Ascending aorta (tissue), 2 donors: ENCODE measurements at places on chromosomes 4 and X.

DNA sequence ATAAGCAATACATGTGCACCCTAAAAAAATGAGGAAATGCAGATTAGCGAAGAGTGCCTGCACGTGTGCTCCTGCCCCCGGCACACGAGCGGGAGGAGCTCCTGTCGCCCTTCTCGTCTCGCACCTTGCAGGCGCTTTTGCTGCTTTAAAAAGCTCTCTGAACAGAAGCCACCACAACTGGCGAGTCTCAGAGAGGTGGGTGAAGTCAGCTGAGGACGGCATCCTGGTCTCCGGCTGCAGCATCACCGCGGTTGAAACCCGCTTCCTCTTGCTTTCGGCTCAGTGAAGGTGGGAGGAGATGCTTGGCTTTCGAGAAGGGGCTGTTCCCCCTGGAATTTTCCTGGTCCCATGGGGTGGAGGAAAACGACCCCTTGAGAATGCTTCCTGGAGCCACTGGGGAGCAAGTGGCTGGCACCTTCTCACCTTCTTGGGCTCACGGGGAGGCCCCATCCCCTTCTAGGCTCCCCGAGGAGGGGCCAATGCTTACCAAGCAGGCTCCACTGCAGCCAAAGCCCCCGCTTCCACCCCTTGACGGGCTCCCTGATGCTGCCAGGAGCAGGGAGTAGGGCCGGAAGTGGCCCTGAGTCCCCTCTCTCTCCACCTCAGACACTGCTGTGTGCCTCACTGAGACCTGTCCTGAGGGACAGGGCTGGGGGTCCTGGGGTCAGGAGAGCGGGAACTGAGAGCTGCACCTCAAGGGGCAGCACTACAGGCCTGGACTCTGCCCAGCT lies 29.2 kb upstream of the MXD4 start:
- DNase-seq: no peak

GRCh38 chr4:105092356-105092755 lies 54.3 kb upstream of the TET2 start:
- no peak for DNase-seq

DNA sequence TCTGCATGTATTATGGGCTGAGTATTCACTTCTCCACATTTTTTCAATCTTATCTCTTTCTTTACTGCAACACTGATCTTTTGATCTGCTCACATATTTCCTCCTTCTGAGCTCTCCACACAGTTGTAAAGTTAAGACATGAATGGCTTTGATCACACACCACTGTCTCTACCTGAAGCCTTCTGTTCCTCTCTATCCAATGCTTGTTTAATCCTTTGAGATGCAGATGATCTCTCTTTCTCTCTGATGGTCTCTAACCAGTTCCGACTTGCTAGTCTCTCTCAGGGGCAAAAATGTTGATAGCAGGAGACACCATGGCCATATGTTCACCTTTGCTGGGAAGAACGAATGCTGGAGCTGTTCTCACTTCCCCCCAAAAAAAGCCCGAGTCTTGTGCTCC lies 162.4 kb downstream of the UNC5C start:
- no peak for DNase-seq

DNA sequence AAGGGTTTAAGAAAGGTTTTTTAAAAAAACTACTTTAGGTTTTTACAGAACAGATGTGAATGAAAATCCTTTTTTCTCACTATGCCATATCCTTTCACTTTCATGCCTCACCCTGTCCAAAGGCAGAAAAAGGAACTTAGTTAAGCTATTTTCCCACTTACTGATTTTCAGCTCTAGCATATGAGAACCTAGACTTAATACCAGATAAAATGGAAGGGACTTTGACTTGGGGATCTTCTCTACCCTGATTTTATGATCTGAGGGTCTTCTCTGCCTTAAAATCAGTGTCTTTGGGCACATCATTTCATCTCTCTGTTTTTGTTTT lies 42.4 kb downstream of the FNIP2 start:
- DNase-seq: no peak

- DNase-seq: no peak
These were observed 206.5 kb upstream of the MAMLD1 start for GRCh38 chrX:150156615-150157014.

GRCh38 chr4:22514481-22514880 lies 1.4 kb downstream of the ADGRA3 start:
- DNase-seq: no peak

DNA sequence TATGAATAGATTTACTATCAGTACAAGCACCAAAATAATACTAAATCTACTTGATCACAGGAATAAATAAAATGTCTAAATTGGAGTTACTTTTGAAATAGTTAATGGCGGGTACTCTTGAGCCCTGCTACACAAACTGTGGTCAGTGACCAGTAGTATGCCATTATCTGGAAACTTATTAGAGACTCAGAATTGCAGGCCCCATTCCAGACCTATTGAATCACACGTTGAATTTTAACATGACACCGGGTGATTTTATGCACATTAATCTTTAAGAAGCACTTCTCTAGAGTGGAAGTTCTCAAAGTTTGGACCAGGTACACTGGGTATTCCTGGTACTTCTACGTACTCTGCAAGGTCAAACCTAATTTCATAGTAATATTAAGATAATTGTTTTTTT lies 660.0 kb upstream of the POU3F4 start:
- no peak for DNase-seq

DNA sequence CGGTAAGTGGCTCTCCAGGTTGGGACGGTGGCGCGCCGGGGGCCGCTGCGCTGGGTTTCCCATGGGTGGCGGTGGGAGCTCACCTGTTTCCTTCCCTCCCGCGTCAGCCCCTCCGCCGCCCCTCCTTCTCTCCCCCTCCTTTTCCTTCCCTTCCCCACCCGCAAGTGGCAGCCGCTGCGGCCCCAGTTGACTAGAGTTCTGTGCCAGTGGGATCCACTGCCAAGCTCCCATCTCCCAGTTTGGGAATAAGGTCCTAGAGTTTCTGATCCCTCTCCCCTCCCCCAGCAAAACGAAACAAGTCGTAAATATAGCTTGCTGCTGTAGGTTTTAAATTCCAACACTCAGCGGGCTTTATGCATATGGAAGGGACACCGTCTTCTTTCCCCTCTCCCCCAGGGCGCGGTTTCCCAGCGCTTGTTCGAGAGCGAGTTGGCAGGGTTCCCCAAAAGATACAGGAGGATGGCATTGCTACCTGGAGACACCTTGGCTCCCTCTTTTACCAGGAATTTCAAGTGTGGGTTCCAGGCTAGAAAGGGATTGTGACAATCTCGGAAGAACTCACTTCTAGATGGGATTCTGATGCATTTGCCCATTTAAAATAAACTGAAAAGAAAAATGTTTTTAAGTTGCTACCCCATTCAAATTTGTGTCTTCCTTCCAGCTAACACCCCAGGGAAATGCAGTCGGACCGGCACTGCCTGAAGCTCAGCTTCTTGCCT lies 1.2 kb downstream of the TLL1 start:
- no peak for DNase-seq

GRCh38 chrX:45196701-45197100 lies 4.0 kb downstream of the DIPK2B start:
- no peak for DNase-seq

DNA sequence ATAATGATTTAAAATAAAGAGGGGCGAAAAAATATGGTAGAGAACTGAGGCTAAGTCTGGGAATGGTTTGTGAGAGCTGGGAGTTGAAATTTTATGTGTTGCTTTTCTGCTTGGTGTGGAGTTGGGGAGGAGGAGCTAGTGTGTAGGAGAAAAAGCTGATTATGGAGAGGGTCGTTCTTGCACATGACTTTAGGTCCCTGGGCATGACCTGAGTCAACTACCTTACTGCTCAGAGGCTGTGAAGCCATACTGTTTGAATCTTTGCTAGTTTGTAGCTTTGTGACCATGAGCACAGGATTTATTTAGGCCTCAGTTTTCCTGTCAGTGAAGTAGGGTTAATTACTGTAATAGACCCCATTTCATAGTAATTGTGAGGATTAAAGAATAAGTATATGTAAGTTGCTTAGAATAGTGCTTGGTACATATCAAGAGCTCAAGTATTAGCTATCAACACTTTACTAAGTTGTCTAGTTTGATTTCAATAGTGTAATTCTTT lies 78.6 kb downstream of the KDM6A start:
- no peak for DNase-seq

- DNase-seq: no peak
These were observed 423 bp downstream of the HEPH start for GRCh38 chrX:66164470-66164869.

- no peak for DNase-seq
These were observed 222.7 kb downstream of the COL25A1 start for GRCh38 chr4:109079731-109080130.

DNA sequence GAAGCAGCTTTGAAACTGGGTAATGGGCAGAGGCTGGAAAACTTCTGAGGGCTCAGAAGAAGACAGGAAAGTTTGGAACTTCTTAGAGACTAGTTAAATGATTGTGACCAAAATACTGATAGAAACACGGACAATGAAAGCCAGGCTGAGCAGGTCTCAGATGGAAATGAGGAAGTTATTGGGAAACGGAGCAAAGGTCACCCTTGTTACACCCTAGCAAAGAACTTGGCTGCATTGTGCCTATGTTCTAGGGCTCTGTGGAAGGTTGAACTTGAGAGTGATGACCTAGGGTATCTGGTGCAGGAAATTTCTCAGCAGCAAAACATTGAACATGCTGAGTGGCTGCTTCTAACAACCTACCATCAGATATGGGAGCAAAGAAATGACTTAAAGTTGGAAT lies 50.8 kb upstream of the FBXW7 start:
- no peak for DNase-seq

- no peak for DNase-seq
These were observed 932.0 kb upstream of the IGFBP7 start for GRCh38 chr4:58042176-58042575.

GRCh38 chr4:25123236-25123635 lies 37.0 kb downstream of the SEPSECS start:
- no peak for DNase-seq

DNA sequence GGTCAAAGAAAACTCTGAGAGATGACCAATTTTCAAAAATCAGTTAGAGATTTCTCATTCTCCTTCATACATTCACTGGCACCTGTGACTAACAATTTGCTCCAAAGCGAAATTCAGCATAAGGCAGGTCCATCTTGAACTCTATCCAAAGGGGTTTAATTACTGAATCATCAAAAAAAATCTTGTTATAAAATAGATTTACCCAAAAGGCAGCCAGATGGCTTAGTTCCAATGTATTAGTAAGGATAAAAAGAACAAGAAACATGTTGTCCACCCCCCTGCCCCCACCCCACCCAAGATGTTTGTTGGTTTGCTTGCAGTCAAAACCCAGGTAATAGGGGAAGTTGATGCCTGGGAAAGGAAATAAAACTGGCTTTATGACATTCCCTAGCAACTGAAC lies 200.3 kb downstream of the ANTXR2 start:
- DNase-seq: no peak

DNA sequence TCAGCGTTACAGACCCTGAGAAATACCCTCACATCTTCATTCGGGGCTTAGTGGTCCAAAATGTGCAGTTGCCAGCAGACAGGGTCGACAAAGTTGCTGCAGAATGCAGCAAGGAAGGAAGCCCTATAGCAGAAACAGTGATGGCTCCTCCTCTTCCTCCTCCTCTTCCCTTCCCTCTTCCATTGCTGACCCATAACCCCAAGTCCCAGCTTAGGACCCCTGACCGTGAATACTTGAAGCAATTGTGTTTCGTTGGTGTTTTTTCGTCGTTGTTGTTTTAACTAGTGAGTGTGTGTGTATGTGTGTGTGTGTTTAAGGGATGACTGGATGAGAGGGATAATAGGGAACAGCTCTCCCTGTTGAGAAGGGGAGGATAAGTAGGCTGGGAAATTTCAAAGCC lies 69.5 kb downstream of the SLAIN2 start:
- DNase-seq: no peak

- DNase-seq: no peak
These were observed 179.3 kb upstream of the MBNL3 start for GRCh38 chrX:132668178-132668577.

DNA sequence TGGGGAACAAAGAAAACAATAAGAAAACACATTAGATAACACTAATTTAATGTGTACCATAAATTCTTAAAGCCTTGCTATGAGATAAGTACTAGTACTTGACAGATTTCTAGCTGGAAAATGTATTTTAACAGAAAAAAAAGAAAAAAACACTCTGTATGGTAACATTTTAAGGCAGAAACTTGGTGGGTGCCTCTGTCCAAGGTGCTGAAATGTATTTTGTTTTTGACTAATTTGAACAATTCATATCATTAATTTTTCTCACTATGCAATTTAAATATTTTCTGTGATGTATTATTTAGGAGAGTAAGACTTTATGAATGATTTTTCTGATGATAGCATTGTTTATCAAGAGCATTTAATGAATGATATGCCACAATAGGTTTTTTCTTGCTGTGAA lies 107.5 kb downstream of the GABRG1 start:
- DNase-seq: no peak

DNA sequence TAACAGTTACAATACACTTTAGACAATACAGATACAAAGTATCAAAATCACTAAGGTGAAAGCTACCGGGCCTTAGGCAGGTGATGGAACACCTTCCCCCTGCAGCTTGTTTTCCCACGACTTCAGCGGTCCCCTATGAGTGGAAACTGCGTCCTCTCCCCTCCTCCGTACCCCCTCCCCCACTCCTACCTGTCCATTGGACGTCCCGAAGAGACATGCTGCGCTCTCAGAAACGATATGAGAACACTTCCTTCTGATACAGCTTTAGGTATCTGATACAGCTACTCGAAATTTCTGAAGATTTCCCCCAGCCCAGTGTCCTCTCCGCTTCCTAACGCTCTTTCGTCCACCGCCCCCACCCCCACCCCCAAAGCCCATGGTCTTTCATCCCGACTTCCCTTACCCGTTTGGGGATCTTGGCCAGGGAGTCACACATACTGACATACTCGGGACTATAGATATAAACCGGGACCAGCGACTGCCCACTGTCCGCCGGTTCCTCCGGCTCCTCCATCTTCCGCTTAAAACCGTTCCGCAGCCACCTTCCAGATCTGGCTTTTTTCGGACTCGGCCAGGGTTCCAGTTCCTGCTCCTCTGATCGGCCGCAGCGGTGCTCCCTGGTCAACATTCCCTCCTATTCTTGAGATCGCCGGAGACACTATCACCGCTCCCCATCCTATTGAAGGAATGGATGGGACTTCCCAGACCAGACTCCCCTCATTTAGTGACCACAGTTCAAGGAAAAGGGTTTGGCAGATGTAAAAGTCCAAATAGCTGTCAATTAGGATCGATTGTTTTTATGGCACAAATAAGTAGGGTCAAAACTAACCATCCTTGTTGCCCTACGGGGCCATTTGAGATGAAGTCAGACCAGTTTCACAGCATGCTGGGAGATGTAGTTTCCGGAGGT lies at the start of gene HDAC8:
Gene HDAC8 (minus strand): TSS at position 596 of the 910 bp plus-strand sequence. CDS start 82 bp downstream, at position 514.
- DNase-seq: peak; percentile 77

GRCh38 chr4:159856451-159856850 lies 753.6 kb downstream of the RAPGEF2 start:
- DNase-seq: no peak

- DNase-seq: no peak
These were observed 70.0 kb downstream of the DCHS2 start for GRCh38 chr4:154421618-154422017.
